ENCODE measurements at places on chromosomes 11 and 22. TPM values are rescaled to one million over a fixed set of nuclear protein-coding genes. Genes with fewer than 3 reads are reported as not detected.

LGALS12 gene
- not detected for total RNA-seq

GRCh38 chr11:115238791-115239190 lies 265.4 kb downstream of the CADM1 start:
- no peaks in the 10 kb centered on the region for H3K36me3 ChIP-seq
- H3K4me1 ChIP-seq: no peaks in the 10 kb centered on the region
- no peaks in the 10 kb centered on the region for H3K27me3 ChIP-seq
- no peak for DNase-seq
- no peak overlapping the region for H3K4me3 ChIP-seq

DNA sequence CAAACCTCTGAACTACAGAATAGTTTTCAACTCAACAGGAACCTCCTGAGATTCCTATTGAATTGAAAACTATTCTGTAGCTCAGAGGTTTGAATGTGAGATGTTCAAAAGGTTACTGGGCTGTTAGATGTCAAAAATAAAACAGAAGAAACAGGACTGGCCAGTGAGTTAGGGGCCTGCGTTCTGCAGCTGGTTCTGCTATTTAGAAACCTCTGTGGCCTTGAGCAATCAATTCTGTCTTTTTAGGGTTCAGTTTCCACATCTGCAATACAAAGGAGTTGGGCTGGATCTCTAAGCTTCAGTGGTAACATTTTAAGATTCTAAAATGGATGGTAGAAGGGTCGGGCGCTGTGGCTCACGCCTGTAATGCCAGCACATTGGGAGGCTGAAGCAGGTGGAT lies 55.8 kb downstream of the CLMP start:
- H3K27me3 ChIP-seq: no peaks in the 10 kb centered on the region

- H3K27me3 ChIP-seq: peaks cover 51% of the 10 kb centered on the region
- no peak within 1 kb of the TSS for H3K27ac ChIP-seq
- H3K4me3 ChIP-seq: peak within 1 kb of the TSS; percentile 8
- no peaks in the 10 kb centered on the region for H3K4me1 ChIP-seq
These were observed at the start of gene INSC for GRCh38 chr11:15114501-15115475. Gene INSC (plus strand): TSS chr11:15114923. CDS start chr11:15149175, 34,252 bp downstream.

- H3K4me3 ChIP-seq: no peak overlapping the region
- DNase-seq: no peak
These were observed 114.7 kb upstream of the SERPIND1 start for GRCh38 chr22:20659258-20659657.

GRCh38 chr22:26673486-26673885 lies 16.1 kb downstream of the MIAT start:
- H3K4me1 ChIP-seq: peaks cover 30% of the 10 kb centered on the region
- H3K27ac ChIP-seq: peak overlapping the region; percentile 91

DNA sequence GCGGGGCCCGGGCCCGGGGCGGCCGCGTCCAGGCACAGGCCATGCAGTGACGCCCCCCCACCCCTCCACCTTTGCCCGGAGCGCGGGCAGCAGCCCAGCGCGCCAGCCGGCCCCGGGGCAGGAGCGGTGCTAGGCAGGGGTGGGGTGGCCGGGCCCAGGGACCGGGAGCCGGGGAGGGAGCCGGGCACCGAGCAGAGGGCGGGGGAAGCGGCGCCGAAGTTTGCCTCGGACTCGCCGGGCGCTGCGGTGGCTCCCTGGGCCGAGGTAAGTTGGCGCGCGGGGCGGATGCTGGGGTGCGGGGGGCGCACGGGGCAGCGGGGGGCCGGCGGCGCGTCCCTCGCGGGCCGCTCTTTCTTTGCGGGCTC lies 332 bp downstream of the TEAD1 start:
- H3K4me3 ChIP-seq: peak overlapping the region; percentile 72
- H3K4me1 ChIP-seq: peaks cover 25% of the 10 kb centered on the region
- H3K27me3 ChIP-seq: no peaks in the 10 kb centered on the region

SLC17A6 gene
- not detected for total RNA-seq

DNA sequence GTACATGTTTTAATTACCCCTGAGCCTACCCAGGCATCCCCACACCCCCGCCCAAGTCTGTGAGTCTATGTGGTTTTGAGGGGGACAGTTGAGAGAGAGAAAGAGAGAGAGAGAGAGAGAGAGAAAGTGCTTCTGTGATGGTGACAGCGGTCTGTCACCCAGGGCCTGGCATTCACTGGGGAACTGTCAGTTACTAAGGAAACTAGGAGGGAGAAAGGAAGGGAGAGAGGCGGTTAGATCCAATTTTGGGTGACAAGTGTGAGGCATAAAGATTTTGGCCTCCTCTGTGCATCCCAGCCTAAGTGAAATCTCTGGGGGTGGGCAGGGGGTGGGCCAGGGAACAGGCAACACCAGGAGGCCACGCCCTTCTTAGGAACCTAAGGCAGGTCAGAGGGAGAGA lies 498.3 kb downstream of the BUD13 start:
- no peak overlapping the region for H3K4me3 ChIP-seq
- no peak for DNase-seq
- H3K4me1 ChIP-seq: no peaks in the 10 kb centered on the region
- no peaks in the 10 kb centered on the region for H3K36me3 ChIP-seq
- H3K27ac ChIP-seq: no peak overlapping the region

- H3K27ac ChIP-seq: no peak overlapping the region
- peaks cover 37% of the 10 kb centered on the region for H3K36me3 ChIP-seq
- no peak overlapping the region for H3K4me3 ChIP-seq
- no peaks in the 10 kb centered on the region for H3K4me1 ChIP-seq
- DNase-seq: no peak
These were observed 30.2 kb downstream of the GTF2H1 start for GRCh38 chr11:18352581-18352980.

DNA sequence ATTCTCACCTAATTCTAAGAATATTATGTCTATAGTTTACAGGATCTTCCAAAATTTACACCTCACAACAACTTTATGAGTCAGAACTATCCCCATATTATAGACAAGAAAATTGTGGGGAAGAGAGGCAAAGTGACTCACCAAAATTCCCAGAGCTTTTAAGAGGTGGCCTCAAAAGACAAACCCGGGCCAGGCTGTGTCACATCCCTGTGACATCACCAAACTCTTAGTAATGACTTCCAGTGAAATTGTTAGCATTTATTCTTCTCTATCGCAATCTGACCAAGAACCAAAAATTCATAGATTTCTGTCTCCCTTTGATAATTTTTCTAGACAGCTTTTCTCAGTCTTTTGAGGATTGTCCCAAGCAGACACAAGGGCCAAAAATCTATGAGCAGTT lies 134.3 kb downstream of the SNX19 start:
- no peaks in the 10 kb centered on the region for H3K36me3 ChIP-seq
- no peaks in the 10 kb centered on the region for H3K27me3 ChIP-seq
- no peak for DNase-seq
- no peak overlapping the region for H3K4me3 ChIP-seq
- H3K4me1 ChIP-seq: peaks cover 8% of the 10 kb centered on the region

- no peaks in the 10 kb centered on the region for H3K27me3 ChIP-seq
- H3K4me3 ChIP-seq: peak overlapping the region; percentile 68
- DNase-seq: no peak
- peak overlapping the region; percentile 64 for H3K27ac ChIP-seq
- peaks cover 38% of the 10 kb centered on the region for H3K4me1 ChIP-seq
- peaks cover 30% of the 10 kb centered on the region for H3K36me3 ChIP-seq
These were observed 282 bp downstream of the PC start for GRCh38 chr11:66957971-66958231.

DNA sequence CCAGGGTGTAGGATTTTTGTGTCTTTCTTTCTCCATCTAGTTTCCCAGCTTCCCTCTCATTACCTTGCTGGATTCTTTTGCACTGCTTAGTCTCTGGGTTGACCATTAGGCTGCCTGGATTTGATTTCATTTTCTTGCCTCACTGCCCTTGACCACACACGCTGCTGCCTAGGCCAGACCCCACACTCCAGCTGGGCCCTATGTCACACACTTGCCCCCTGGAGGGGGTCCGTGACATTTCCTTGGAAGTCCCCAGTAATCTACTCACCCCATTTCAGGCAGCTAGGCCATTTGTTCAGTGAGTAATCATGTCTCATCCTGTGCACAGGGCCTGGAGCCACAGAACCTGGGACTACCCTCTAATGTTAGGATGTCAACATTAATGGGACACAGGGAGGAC lies 81.9 kb upstream of the SPON1 start:
- peaks cover 9% of the 10 kb centered on the region for H3K4me1 ChIP-seq
- H3K27ac ChIP-seq: no peak overlapping the region
- H3K36me3 ChIP-seq: peaks cover 5% of the 10 kb centered on the region
- no peak overlapping the region for H3K4me3 ChIP-seq
- no peak for DNase-seq
- H3K27me3 ChIP-seq: peaks cover 12% of the 10 kb centered on the region

DNA sequence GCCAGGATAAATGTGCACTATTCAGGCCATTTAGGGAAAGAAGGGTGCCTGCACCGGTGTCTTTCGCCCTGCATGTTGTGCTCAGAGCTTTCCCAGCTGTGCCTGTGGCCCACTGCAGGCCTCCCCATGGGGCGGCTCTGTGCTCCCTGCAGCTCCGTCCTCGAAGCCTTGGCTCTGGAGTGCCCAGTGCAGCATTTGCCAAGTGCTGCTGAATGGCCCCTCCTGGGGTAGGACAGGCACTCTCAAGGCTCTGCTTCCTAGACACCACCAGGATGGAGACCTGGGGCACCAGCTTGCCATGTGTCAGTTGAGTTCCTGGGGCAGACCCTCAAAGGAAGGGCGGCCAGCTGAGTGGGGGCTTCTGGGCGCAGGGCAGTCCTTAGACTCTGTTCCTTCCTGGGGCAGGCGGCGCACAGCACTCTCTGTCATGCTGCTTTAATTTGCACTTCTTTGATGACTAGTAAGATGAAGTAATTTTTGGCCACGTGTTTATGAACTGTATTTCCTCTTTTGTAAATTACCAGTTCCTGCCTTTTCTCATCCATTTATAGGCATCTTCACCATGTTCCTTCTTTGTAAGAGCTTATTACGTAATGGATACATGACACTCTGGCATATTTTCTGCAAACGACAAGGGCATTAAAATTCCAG lies 32.1 kb upstream of the GNB1L start:
- no peak overlapping the region for H3K27ac ChIP-seq
- peaks cover 6% of the 10 kb centered on the region for H3K36me3 ChIP-seq

DNA sequence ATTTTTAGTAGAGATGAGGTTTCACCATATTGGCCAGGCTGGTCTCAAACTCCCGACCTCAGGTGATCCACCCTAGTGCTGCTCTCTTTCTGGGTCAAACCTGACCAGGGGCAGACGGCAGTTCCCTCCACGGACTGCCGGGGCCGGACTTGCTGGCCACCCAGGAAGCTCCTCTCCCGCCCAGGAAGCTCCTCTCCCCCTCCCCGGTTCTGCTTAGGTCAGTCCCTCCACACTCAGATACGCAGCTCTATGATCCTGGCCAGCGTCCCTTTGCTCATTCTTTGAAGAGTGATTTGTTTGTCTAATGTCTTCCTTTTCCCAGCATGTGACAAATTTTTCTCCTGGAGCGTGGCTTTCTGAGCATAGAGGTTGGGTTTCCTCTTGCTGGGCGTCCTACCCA lies 125.3 kb upstream of the B3GAT1 start:
- no peaks in the 10 kb centered on the region for H3K4me1 ChIP-seq
- no peak overlapping the region for H3K27ac ChIP-seq
- no peak for DNase-seq
- no peak overlapping the region for H3K4me3 ChIP-seq
- H3K36me3 ChIP-seq: no peaks in the 10 kb centered on the region
- peaks cover 20% of the 10 kb centered on the region for H3K27me3 ChIP-seq

Data from Calu3 (cell line).